Activated CD4-positive, alpha-beta memory T cell treated with anti-CD3 and anti-CD28 coated beads, Interleukin-2, amount 10 ng/mL, durations not matched to agents 7 days and 5 days (primary cell): ENCODE measurements at places on chromosomes 5 and 9.

DNA sequence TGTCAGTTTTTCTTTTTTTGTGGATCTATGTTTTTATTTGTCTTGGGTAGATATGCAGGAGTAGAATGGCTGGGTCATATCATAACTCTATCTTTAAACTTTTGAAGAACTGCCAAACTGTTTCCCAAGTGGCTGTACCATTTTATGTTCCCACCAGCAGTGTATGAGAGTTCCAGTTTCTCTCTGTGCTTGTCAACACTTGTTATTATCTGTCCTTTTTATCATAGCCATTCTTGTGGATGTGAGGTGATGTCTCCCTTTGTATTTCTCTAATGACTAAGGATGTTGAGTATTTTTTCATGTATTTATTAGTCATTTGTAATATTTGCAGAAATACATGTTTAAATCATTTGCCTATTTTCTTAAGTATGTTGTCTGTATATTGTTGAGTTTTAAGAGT is 17.4 kb upstream of the FAT2 start:
- peaks cover 13% of the 10 kb centered on the region for H3K27me3 ChIP-seq
- H3K36me3 ChIP-seq: no peaks in the 10 kb centered on the region

DNA sequence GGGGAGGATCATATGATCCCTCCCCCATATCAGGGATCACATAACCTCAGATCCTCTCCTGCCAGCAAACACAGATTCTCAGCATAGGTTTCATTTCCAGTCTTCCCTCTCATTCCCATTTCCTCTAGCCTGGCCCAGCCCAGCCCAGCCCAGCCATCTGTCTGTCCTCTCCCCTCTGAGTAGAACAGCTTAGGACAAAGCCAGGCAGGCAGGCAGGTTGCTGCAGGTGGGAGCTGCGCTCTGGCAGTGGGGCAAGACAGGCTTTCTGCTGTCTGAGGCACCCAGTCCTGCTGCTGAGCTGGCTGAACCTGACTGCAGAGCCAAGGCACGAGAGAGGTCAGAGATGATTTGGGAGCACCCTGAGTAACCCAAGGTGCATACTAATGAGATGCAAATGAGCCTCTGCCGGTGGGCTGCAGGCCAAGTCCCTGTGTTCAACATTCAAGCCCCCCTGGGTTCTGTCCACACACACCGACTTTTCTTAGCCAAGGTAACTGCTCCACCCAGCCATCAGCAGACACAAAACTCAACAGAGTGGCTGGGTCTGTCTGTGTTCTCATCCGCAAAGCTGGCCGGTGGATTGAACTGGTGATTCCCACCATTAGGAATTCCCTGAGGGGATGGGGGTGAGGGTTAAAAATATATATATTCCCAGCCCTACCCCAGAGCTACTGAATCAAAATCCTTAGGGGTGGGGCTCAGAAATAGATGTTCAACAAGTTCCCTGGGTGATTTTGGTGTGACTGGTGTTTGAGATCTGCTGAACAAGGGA is 9.1 kb downstream of the FAT2 start:
- peaks cover 5% of the 10 kb centered on the region for H3K27me3 ChIP-seq
- peaks cover 3% of the 10 kb centered on the region for H3K4me1 ChIP-seq
- H3K4me3 ChIP-seq: no peak overlapping the region
- H3K27ac ChIP-seq: no peak overlapping the region
- H3K36me3 ChIP-seq: no peaks in the 10 kb centered on the region

- no peaks in the 10 kb centered on the region for H3K27me3 ChIP-seq
- peaks cover 5% of the 10 kb centered on the region for H3K36me3 ChIP-seq
- H3K4me3 ChIP-seq: no peak overlapping the region
These were observed 144.2 kb downstream of the MLLT3 start for GRCh38 chr9:20477940-20478620.

GRCh38 chr5:42949348-42950115 is 90.6 kb downstream of the ANXA2R start:
- DNase-seq: peak; percentile 79
- no peaks in the 10 kb centered on the region for H3K27me3 ChIP-seq
- H3K4me1 ChIP-seq: peaks cover 40% of the 10 kb centered on the region

DNA sequence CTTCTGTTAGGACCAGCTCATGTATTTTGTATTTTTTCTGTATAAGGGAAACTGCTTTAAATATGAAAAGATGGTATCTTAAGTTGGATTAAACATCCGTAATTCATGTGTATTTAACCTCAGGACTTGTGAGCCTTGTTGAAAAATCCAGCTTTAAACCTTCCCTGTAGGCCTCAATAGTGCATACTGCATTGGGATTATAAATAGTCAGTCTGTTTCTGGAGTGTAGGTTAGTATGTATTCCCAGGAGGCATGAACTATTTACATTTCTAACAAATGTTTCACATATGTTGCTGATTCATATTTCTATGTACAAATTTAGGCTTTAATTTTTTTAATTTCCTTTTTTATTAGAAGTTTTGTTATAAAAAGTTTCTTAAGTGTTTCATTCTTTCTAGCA is 137.9 kb upstream of the GRHPR start:
- no peaks in the 10 kb centered on the region for H3K27me3 ChIP-seq
- peaks cover 11% of the 10 kb centered on the region for H3K36me3 ChIP-seq
- no peak overlapping the region for H3K27ac ChIP-seq
- DNase-seq: no peak
- peaks cover 7% of the 10 kb centered on the region for H3K4me1 ChIP-seq

GRCh38 chr5:93257616-93258015 is 323.4 kb downstream of the NR2F1-AS1 start:
- DNase-seq: no peak
- H3K27me3 ChIP-seq: no peaks in the 10 kb centered on the region
- H3K4me1 ChIP-seq: no peaks in the 10 kb centered on the region
- H3K36me3 ChIP-seq: no peaks in the 10 kb centered on the region
- H3K4me3 ChIP-seq: no peak overlapping the region
- H3K27ac ChIP-seq: no peak overlapping the region

DNA sequence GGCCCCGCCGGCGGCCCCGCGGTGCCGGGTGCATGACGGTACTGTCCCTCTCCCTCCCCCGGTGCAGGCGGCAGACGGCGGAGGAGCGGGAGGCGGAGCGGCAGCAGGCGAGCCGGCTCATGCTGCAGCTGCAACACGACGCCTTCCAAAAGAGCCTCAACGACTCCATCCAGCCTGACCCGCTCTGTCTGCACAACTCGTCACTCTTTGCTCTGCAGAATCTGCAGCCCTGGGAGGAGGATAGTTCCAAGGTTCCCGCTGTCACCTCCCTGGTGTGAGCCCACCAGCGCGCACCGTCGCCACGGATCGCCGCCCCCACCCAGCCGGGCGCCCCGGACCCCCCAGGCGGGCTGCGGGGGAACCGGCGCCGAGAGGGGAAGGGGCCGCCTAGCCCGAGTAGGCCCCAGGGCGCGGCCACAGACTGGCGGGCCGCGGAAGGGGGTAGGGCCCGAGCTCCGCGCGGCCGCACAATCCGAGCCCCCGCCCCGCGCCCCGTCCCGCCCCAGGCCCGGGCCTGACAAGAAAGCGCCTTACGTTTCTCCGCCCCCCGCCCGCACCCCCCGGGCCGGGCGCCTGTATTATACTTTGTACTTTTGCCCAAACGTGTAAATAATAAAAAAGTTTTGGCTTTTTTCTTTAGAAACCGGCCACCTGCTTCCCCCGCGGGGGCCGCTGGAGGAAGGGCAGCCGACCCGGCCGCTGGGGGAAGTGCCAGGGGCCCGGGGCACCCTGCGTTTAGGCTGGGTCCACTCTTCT is 2.5 kb downstream of the TLX3 start:
- DNase-seq: no peak
- peaks cover 20% of the 10 kb centered on the region for H3K4me1 ChIP-seq
- no peak overlapping the region for H3K4me3 ChIP-seq
- H3K36me3 ChIP-seq: peaks cover 8% of the 10 kb centered on the region
- H3K27ac ChIP-seq: no peak overlapping the region

DNA sequence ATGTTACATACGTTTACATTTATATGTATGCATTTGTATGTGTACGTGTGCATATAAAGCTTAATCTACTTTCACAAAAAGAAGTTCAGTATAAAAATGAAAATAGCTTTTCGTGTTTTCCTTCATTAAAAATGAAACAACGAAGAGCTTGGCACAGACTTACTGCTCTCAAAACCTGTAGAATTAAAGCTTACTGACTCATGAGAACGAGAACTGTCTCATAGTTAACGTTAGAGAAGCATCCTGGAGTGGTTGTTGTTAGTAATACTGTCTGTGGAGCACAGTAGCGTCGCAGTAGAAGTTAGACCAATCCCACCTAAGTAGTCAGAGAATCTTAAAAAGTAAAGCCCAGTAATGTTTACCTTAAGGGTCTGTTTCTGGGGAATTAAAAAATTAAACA is 1.3 kb downstream of the MAT2B start:
- H3K4me1 ChIP-seq: peaks cover 43% of the 10 kb centered on the region
- no peaks in the 10 kb centered on the region for H3K27me3 ChIP-seq
- peak overlapping the region; percentile 99 for H3K27ac ChIP-seq

DNA sequence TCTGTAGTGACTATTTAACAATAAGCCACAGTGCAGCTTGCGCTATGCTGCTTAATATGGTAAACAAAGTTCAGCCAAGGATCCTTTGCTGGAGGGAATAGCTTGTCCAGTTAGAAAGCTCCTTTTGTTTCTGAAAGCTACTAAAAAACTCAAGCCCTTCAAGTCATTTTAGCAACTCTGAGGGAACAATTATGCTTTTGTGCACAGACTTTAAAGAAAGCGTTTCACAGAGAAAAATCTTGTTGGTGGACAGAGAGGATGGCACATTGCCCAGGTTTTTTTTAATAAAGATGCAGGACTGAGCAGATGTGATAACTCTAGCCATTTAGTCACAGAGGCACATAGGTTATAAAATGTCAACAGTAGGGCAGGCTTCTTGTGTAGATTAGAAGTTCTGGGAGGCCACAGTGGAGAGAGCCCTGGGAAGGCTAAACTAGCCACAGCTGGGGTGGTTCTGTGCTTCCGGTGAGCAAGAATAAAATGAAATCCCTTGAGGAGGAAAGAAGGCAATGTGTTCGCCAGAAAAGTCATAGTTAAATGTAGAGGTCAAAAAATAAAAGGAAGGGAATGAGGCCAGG is 63.4 kb downstream of the ALDH7A1 start:
- H3K36me3 ChIP-seq: no peaks in the 10 kb centered on the region
- no peak overlapping the region for H3K4me3 ChIP-seq
- H3K4me1 ChIP-seq: no peaks in the 10 kb centered on the region
- H3K27ac ChIP-seq: no peak overlapping the region
- DNase-seq: no peak

GRCh38 chr5:67021031-67021430 is 175.6 kb downstream of the CD180 start:
- H3K4me1 ChIP-seq: peaks cover 5% of the 10 kb centered on the region
- no peak overlapping the region for H3K27ac ChIP-seq
- DNase-seq: no peak
- peaks cover 2% of the 10 kb centered on the region for H3K36me3 ChIP-seq
- no peaks in the 10 kb centered on the region for H3K27me3 ChIP-seq
- H3K4me3 ChIP-seq: no peak overlapping the region

GRCh38 chr9:81108821-81109220 is 580.5 kb downstream of the TLE1 start:
- H3K36me3 ChIP-seq: no peaks in the 10 kb centered on the region
- H3K27ac ChIP-seq: no peak overlapping the region
- no peak overlapping the region for H3K4me3 ChIP-seq
- no peaks in the 10 kb centered on the region for H3K27me3 ChIP-seq
- no peaks in the 10 kb centered on the region for H3K4me1 ChIP-seq

DNA sequence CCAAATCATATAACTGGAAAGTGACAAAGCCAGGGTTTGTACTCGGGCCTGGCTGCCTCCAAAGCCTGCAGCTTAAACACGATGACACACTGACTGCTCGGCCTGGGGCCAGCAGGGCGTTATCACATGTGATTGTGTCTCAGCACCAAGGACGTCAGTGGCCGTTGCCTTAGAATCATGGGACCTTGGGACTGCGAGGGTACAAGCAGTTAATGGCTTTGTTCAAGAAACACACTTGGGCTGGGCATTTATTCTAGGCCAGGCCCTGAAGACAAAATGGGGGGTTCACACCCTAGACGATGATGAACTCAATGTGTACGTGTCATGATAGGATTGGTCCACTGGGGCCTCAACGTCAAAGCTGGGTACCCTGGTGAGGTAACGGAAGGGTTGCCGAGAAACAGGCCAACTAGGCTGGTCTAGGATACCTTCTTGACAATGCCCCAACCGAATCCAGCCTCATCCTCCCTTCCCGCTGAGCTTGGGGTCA is 13.0 kb downstream of the SH3PXD2B start:
- no peaks in the 10 kb centered on the region for H3K36me3 ChIP-seq
- H3K27ac ChIP-seq: no peak overlapping the region
- H3K27me3 ChIP-seq: peaks cover 18% of the 10 kb centered on the region
- no peak overlapping the region for H3K4me3 ChIP-seq
- DNase-seq: no peak
- H3K4me1 ChIP-seq: peaks cover 15% of the 10 kb centered on the region

GRCh38 chr5:73940026-73940425 is 314.0 kb downstream of the ARHGEF28 start:
- no peak for DNase-seq
- H3K27me3 ChIP-seq: peaks cover 16% of the 10 kb centered on the region
- no peaks in the 10 kb centered on the region for H3K4me1 ChIP-seq

DNA sequence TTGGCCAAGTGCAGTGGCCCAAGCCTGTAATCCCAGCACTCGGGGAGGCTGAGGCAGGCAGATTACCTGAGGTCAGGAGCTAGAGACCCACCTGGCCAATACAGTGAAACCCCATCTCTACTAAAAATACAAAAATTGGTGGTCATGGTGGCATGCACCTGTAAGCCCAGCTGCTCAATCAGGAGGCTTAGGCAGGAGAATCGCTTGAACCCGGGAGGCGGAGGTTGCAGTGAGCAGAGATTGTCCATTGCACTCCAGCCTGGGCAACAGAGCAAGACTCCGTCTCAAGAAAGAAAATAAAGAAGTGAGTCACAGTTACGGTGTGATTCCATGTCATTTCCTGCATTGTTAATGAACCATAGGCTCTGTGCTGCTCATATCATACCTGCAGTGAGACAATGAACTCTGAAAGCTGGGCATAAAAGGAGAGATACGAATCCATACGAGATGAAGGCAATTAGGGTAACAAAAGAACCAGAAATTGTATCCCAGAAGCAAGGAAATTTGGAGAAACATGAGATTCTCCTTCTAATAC is 44.6 kb downstream of the TIMD4 start:
- H3K27ac ChIP-seq: no peak overlapping the region
- H3K4me3 ChIP-seq: no peak overlapping the region
- DNase-seq: no peak
- peaks cover 41% of the 10 kb centered on the region for H3K36me3 ChIP-seq

DNA sequence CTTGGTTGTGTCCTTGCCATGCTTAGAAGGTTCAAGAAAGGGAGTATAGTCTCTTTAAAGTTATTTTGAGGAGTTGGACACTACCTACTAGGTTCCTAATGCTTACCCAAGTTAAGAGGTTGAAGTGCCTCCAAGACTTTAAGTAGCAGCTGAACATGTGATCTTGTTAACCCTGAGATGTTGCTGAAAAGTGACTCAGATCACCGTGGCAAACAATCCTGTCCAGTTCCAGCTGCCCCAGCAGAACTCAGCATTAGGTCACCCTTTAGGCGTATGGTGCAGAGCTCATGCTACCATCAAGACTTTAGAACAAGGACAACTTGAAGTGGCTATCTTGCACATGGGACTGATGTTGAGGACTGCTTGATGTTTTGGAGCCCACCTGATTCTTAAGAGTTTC is 22.5 kb downstream of the ZNF462 start:
- H3K36me3 ChIP-seq: no peaks in the 10 kb centered on the region
- H3K4me3 ChIP-seq: no peak overlapping the region
- no peak overlapping the region for H3K27ac ChIP-seq
- H3K4me1 ChIP-seq: no peaks in the 10 kb centered on the region
- H3K27me3 ChIP-seq: no peaks in the 10 kb centered on the region

GRCh38 chr5:173969167-173970049 is 19.6 kb upstream of the C5orf47 start:
- peaks cover 3% of the 10 kb centered on the region for H3K27me3 ChIP-seq
- no peak overlapping the region for H3K27ac ChIP-seq
- no peak overlapping the region for H3K4me3 ChIP-seq
- peaks cover 19% of the 10 kb centered on the region for H3K4me1 ChIP-seq
